ENCODE measurements at places on chromosomes 13 and 19. TPM values are rescaled to one million over a fixed set of nuclear protein-coding genes. Genes with fewer than 3 reads are reported as not detected.

FXYD1 gene
- total RNA-seq, result 4.7 TPM

DNA sequence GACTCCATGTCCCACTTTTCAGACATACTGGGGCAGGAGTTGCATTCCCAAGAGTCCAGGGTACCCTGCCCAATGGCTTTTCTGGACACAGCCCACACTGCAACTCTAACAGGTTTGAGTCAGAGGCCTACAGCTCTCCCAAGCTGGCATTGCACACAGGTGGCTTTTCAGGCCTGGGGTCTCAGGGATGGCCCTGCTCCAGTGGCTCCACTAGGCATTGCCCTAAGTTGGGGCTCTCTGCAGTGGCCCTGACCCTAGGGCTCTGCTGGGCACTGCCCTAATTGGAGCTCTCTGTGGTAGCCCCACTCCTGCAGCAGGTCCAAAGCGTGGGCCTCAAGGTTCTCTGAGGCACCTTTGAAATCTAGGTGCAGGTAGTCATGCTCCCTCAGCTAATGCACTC, 408.8 kb downstream of the SUCLA2 start:
- no peak for DNase-seq

- no peak for DNase-seq
Observed at GRCh38 chr19:33281296-33281926, 20.9 kb downstream of the CEBPA start.

DNA sequence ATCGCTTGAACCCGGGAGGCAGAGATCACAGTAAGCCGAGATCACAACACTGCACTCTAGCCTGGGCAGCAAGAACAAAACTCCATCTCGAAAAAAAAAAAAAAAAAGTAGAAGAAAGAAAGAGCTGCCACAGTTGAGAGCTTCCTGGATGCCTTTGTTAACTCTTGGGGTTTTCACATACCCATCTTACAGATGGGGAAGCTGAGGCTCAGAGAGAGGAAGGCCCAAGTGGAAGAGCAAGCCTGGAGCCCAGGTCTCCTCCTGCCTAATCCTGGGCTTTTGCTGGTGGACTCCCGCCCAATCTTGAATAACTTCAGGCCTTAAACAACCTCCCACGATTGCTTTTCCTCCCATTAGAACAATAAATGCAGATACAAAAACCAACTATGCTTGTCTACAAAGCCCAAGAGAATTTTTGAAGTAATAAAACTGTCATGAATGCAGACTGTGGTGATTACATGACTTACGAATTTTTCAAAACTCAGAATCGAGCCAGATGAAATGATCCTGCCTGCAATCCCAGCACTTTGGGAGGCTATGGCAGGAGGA, 41.7 kb downstream of the LTBP4 start:
- DNase-seq, result no peak

MUC16 gene
- total RNA-seq, result 1.1 TPM

GRCh38 chr13:77029436-77029835, 2.5 kb upstream of the FBXL3 start:
- no peak for DNase-seq

TMEM59L gene
- not detected for total RNA-seq

TLE6 gene
- 1.5 TPM for total RNA-seq

- DNase-seq, result no peak
Observed at GRCh38 chr13:59519819-59520218, 643.9 kb downstream of the DIAPH3 start.

FBN3 gene
- total RNA-seq, result not detected

GRCh38 chr13:91648012-91648411, 249.6 kb downstream of the GPC5 start:
- no peak for DNase-seq

DNA sequence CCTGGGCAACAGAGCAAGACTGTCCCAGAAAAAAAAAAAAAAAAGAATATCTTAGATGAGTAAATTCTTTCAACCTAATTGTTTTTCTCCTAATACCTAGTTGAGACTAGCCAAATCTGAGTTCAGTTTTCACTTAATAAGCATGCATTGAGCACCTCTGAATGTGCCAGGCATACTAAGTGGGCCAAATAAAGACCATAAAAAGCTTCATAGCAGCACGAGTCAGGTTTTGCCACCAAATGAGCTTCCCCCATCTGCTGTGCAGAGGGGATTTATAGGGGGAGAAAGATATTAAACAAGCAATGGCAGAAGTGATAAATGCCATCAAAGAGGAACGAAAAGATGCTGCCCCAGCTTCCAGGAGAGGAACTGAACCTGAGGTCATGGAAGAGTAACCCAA, 11.4 kb downstream of the THSD1 start:
- DNase-seq, result no peak

DNA sequence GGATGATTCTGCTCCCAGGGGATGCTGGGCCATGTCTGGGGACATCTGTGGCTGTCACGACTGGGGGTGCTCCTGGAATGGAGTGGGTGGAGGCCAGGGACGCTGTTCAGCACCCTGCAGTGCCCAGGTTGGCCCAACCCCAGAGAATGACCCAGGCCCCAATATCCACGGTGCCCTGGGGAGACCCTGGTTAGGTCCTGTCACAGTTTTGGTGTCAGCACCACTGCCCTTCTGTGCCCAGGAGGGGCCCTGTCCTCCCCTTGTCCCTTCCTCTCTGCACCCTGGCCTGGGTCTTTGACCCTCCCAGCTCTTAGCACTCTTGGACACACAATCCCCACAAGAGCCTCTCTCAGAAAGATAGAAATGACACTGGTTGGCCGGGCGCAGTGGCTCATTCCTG, 85.3 kb downstream of the GADD45B start:
- DNase-seq, result no peak

SMIM44 gene
- not detected for total RNA-seq

DNA sequence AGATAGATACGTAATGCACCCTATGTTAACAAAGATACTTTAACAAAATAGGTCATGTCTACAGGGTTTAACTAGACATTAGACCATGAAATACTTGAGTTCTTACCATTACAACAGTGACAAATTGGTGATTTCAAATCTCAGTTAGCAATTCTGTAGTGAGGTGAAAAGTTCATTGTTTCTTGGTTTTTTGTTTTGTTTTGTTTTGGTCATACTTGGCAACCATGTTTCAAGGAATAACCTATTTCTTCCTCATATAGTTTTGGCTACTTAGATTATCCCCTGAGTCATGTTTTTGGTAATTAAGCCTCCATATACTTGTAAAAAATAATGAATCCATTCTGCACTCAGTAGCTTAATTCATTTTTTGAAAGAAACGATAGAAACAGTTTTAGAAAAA, 1200.4 kb downstream of the DIAPH3 start:
- DNase-seq, result no peak

- DNase-seq, result no peak
Observed at GRCh38 chr19:45954156-45954555, 19.5 kb downstream of the NOVA2 start.

HCST gene
- 4.8 TPM for total RNA-seq

HS6ST3 gene
- total RNA-seq, result not detected

GRCh38 chr13:70386919-70387318, 278.7 kb upstream of the KLHL1 start:
- peak; percentile 2 for DNase-seq

All from B cell (primary cell).